ENCODE measurements at places on chromosomes 2 and 18.
A peak's percentile ranks its signal among the peaks of the same experiment; 100 is the strongest.

DNA sequence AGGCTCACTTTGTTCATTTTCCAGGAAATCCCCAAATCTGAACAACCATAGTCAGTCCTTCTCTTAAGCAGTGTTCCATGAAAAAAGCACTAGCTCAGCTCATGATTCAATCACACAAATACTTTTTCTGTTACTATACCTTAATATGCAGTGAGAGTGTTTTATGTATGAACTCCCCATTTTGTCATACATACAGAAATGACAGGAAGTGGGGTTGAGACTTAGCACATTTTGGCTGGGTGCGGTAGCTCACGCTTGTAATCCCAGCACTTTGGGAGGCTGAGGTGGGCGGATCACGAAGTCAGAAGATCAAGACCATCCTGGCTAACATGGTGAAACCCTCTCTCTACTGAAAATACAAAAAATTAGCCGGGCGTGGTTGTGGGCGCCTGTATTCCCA, 55.2 kb upstream of the DTNB start:
- no peak for DNase-seq

DNA sequence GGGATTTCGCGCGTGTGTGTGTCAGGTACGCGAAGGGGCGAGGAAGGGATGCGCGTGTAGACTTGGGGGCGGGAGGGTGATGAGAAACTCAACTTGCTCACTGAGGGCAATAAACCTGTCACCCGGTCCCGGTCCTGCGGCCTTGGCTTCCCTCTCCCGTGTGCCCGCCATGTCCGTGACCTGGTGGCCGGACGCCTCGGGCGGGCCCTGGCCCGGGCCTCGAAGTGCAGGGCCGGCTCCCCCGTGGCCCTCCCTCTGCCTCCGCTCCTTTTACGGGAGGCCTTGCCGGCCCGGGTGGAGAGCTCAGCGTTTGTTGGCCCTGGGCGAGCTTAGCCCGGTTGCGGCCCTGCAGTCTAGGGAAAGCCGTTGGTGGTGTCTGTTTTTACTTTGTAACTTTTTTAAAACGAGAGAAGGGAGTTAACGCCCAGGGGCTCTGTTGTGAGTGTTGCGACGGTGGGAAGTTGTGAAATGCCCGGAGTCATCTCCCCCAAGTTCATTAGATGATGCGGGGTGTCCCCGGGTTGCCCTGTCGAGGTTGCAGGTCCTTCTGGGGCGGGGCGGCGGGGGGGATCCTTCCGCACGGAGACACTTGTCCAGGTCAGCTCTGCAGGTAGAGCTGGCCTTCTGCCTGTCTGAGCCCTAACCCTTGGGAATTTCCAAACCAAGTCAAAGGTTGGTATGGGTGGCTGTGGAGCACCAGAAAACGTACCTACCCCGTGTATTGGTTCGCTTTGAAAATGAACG, 883 bp downstream of the SMCHD1 start:
- DNase-seq: peak; percentile 77

DNA sequence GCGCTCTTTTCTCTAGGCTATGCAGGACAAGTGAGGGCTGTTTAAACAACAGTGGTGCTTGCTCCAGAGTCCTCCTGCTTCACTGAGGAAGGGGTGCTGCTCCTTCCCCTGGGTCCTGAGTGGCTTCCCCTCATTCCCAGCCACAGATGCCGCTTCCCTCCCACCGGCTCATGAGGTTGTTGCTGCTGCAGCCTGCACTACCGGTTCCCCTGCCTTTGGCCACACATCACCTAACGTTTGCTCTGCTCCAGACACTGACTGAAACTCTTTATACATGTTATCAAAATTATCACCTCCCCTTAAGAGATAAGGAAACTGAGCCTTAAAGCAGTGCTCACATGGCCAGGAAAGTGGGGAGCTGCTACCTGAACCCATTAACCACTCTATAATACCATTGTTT, 130.8 kb upstream of the LGALSL start:
- DNase-seq: no peak

DNA sequence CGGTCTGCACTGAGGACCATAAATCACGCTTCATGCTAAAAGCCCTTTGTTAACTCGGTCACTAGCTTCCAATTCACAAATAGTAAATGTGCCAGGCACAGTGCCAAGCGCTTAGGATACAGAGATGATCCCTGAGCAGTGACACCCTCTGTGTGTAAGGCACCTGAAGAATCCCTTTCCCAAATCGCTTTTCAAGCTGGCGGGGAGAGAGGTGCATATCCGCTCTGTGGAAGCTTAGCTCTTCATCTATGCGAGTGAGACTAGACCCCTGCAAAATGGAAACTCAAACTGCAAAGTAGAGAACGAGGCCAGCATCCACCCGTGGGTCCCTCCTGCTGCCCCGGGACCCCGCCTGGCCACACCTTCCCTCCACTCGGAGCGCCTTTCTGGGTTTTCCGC, 2.4 kb downstream of the PIEZO2 start:
- no peak for DNase-seq

GRCh38 chr2:201978986-201979385, 54.7 kb upstream of the FZD7 start:
- no peak for DNase-seq

GRCh38 chr18:45467293-45467692, 148.0 kb upstream of the SLC14A2 start:
- DNase-seq: no peak

GRCh38 chr2:43469094-43469493, 126.7 kb downstream of the THADA start:
- no peak for DNase-seq

- DNase-seq: no peak
These were observed 130.7 kb upstream of the SERTAD2 start for GRCh38 chr2:64784168-64785061.

DNA sequence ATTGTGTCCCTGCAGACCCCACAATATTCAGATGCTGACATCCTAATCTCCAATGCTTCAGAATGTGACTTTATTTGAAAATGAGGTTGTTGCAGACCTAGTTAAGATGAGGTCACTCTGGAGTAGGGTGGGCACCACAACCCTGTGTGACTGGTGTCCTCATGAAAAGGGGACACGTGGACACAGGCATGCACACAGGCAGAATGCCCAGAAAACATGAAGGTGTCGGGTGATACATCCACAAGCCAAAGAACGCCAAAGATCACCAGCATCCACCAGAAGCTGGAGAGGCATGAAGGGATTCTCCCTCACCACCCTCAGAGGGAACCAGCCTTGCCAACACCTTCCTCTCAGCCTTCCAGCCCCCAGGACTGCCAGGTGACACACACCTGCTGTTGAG, 69.3 kb downstream of the AFF3 start:
- DNase-seq: no peak

GRCh38 chr2:23134726-23135125, 250.3 kb upstream of the KLHL29 start:
- no peak for DNase-seq

GRCh38 chr18:57438743-57439608, 3.8 kb downstream of the ONECUT2 start:
- no peak for DNase-seq

DNA sequence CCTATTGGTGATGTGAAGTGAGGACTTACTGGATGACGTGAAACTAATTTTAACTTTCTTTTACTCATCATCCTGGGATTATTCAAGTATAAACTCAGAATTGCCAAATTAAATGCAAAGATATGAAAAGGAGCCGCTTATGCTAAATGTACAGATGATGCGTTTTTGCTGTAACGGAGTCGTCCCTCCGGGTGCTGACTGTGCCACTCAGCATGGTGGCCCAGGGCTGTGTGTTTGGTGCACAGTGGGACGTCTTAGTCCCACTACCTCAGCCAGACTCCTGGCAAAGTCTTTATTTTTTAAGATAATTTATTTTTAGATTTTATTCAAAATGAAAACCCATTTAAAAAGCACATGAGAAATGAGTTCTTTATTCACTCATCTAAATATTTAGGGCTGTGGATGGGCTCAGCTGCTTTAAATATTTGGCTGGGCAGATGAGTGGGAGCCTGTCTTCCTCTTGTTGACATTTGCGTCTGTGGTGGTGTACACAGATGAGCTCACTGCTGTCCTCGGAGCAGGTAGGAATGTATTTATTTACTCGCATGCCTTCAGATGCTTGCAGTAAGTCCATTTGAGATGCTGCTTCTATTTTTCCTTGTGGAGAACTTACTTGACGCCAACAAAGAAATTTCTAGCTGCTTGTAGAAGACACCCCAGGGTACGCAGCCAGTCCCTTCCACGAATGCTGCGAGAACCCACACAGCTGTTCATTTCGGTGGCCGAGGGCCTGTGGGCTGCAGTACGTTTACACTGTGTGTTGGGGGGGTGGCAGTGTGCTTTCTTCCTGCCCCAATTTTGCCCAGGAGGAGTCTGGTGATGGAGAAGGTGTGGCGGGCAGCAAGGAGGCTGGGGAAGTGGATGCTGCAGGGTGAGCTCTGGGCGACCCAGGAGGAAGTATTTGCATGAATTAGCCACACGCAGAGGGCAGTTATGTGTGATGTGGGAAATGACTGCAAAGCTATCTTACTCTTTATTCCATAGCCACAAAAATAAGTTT, 105.0 kb downstream of the AGAP1 start:
- no peak for DNase-seq

DNA sequence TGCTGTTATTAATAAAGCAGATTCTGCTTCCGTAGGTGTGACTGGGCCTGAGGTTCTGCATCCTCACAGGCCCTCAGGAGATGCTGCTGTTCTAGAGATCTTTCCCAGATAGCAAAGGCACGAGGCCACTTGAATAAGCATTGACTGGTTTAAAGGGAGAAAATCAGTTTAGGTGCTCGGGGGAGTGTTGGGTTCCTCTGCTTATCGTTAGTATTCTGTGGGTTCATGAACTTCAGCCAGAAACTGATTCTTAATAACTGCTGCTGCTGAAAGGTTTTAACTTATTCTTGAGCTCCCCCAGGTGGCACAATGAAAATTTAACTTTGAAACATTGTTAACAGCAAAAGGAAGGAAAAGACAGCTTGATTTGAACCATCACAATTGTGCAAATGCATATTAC, 56.9 kb downstream of the ITGA6 start:
- no peak for DNase-seq

- DNase-seq: no peak
These were observed 671.0 kb upstream of the ACVR2A start for GRCh38 chr2:147173798-147174197.

GRCh38 chr2:146392631-146393030, 1452.2 kb upstream of the ACVR2A start:
- DNase-seq: no peak

- no peak for DNase-seq
These were observed 561.0 kb downstream of the ARHGAP15 start for GRCh38 chr2:143690235-143690634.

GRCh38 chr2:106614511-106615291, 127.5 kb downstream of the CD8B2 start:
- no peak for DNase-seq

DNA sequence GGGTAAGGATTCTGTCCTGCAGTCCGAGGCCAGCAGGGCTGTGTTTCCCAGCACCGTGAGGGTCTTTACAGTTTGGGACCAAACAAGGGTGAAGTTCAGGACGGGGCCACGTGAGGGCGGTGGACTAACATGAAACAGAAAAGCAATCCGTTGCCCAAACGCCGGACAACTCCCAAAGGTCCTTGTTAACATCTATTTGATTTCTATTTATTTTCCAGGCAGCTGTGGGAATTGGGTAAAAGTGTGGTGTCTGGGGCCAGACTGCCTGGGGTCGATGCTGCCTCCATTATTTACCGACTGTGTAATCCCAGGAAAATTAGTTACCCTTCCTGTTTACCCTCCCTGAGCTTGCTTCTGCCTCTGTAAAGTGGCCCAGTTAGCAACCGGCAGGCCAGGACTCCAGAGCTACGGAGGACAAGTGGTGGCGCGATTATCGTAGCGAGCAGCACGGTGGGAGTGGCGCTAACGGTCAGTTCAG, 66.3 kb upstream of the TCF7L1 start:
- peak; percentile 84 for DNase-seq

GRCh38 chr2:215728504-215729065, 284.8 kb downstream of the MREG start:
- peak; percentile 70 for DNase-seq

DNA sequence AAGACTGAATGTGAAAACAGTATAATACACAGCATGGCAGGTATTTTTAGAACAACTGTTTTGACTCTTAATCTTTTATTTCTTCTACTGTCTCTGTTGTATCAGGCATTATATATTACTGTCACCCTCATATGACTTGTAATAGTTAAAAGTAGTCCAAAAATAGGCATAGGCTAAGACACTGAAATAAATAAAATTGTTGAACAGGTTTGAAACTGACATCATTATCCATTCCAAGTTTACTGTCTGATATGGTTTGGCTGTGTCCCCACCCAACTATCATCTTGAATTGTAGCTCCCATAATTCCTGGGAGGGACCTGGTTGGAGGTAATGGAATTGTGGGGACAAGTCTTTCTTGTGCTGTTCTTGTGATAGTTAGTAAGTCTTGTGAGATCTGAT, 91.4 kb upstream of the CDH19 start:
- no peak for DNase-seq

GRCh38 chr2:133608291-133608690, 40.0 kb upstream of the NCKAP5 start:
- DNase-seq: no peak
